Nucleus accumbens (tissue), 56 donors: ENCODE measurements at places on chromosomes 6 and 20.

DNA sequence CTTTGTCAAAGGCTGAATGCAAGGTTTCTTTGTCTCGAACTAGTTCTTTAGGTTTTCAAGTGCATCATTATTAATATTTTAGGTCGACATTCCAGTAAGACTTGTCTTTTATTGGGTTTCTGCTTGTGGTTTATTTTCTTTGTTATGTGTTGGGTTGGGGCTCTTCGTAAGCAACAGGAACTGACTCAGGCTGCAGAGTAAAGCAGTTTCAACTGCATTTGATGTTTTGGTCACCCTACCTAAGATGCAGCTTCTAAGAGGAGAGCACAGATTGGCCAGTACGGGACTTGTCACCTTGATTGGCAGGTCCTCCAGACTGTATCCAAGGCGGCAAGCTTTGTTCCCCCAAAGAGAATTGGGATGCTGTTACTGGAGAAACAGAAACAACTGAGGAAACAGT is 149.5 kb upstream of the SULF2 start:
- no peak for DNase-seq

DNA sequence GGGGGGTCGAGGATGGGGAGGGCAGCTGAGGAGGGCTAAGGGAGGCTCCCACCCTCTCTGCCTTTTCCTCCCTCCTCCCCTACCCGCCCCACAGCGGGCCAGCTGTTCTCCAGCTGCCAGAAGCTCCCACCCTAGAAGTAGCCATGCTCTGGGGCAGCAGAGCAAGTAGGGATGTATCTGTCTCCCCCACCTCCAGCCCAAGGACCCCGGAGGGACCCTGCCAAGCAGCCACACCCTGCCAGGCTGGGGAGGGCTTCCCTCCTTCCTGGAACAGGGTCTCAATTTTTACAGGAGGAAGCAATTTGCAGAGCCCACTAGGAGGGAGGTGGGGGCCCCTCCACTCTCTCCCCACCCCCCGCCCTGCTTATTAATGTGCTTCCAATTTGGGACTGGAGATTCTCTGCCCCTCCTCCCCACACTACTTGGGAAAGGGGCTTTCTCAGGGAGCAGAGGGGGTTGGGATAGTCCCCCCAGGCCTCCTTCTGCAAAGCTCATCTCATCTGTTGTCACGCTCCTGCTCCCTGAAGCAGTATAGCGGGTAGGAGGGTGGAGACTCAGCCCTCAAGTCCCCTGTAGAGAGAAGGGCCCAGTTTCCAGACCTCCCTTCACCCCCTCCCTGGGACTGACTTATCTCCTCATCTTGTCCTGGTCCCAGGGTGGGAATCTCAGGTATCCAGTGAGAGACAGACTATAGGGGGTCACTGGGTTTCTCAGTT is 4.5 kb downstream of the TEAD3 start:
- no peak for DNase-seq

GRCh38 chr6:154814063-154814462 is 80.8 kb downstream of the SCAF8 start:
- no peak for DNase-seq

DNA sequence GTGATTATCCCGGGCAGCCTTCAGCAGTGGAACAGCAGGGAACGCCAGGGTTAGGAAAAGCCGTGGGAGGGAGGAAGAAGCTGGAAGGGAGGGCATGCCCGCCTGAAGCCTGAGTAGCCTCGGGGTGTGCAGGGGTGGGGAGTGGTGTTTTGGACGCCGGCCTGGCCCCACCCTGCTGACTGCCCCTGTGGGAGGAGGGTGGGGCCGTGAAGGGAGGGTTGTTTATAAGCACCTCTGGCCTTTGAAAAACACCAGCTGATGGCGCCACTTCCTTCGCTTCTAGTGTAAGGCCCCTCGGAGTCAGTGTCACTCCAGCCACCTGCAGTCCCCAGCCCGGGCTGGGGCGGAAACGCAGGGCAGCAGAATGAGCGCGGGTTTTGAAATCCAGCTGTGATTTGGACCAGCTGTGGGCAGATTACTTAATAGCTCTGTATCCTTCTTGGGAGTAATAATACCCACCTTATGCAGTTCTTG is 52.8 kb upstream of the BMP6 start:
- DNase-seq: no peak

DNA sequence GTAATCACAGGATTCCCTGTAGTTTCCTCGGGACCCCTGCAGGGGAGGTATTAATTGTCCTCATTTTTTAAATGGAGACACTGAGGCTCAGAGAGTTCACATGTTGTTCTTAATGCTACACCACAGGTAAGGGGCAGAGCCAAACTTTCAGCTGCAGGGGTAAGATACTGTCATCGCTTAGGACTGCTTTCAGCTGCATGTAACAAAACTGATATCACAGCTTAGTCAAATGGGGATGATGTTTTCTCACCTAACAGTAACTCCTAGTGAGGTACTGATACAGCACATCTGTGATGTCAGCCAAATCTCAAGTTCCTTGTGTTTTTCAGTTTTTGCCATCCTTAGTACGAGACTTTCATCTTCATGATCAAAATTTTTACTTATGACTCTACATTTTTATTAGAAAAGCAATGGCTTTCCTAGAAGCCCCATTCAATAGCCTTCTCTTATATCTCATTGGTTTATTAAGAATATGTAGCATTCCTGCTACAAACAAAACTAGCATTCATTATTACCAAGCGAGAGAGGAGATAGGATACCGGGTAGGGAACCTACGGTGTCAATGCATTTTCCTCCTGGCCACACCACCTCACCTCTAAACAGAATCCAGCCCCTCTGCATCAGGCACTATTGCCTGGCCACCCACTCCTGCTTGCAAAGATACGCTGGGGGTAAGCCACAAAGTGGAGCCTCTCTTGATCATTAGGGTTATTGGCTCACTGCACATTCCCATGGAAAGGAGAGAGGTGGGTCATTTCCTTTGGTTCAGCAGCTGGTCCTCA is 557.5 kb downstream of the CD83 start:
- DNase-seq: no peak

DNA sequence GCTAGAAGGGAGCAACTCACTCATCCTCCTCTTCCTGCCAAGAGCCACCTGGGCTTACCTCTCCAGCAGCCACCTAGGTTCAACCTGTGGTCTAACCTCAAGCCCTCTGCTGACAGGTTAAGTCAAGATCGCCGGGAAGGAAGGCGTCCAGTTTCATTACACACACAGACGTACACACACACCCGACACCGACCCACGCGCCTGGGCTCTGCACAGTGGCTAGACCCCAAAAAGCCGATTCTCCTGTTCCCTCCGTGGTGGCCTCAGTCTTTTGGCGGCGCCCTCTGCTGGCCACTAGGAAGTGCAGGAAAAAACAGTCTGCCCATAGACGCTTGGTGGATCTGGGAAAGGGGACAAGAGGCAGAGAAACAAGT is 52.8 kb downstream of the MRPL14 start:
- DNase-seq: no peak

DNA sequence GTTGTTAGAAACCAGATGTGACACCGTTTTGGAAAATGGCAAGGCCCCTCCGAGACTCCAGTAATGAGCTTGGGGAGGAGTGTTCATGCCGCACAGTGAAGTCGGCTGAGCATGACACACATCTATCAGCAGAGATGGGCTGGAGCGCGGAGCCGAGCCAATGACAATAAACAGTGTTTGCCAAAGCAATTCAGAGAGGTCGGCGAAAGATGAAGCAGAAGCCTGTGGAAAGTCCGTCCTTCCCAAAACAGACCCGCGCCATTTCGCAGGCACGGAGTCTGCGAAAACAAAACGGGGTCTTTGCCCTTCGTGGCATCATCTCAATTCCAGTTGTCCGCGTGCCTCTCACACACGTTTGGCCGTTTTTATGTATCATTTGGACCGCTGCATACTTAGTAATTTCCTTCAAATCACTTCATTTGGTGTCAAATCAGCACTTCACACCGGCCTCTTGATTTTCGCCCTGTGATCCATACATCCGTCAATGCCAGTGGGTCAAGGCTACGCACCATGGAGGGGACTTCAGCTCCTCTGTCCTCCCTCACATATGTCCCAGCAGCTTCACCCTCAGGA is 71.3 kb downstream of the SULF2 start:
- DNase-seq: no peak

DNA sequence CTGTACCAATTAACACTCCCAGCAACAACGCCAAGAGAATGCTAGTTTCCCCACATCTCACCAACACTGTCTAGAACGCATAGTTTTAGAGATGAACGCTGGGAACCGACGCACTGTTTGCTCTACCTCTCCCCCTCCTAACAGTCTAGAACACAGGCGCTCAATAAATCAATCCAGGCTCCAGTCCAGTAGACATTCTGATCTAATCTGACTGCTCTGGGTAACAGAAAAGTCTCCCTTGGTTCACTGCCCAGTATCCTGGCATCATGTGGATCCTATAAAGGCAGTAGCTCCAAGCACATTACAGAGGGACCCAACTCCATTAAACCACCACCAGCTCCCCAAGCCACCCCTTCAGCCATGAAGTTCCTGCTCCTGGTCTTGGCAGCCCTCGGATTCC is at the start of gene DEFB132:
DEFB132 (plus strand) TSS at position 306 of the 400 bp plus-strand sequence; CDS start at position 361, 55 bp downstream.
- DNase-seq: no peak

DNA sequence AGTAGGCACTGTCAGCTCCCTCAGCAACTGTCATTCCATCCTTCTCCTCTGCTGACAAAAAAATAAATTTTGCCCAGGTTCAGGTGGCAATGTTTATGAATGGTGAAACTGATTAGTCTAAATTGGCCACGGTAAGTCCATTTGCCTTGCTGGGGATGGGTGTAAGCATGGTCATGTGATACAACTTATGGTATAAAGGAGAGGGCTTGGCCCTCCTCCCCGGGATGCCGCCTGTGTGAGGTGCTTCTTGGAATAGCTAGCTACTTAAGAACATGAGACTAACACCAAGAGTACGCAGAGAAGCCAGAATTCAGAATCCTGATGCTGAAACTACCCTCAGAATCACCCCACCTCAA is 94.4 kb upstream of the MAP7 start:
- DNase-seq: no peak

DNA sequence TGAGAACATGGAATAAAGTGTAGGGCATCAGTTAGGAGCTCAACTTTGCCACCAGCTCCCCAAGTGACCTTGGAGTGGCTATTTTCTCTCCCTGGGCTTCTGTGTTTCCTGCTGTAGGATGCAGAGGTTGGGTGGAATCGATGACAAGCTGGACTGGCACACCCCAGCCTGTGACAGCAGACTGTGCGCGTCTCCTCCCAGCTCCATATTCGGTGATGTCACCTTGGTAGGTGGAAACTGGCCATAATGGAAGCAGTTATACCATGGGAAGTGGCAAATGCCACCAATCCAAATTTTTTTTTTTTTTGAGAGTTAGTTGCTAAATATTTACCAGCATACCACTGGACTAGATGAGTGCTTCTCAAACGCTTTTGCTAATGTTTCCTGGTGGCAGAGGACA is 85.2 kb downstream of the BANF2 start:
- DNase-seq: no peak

DNA sequence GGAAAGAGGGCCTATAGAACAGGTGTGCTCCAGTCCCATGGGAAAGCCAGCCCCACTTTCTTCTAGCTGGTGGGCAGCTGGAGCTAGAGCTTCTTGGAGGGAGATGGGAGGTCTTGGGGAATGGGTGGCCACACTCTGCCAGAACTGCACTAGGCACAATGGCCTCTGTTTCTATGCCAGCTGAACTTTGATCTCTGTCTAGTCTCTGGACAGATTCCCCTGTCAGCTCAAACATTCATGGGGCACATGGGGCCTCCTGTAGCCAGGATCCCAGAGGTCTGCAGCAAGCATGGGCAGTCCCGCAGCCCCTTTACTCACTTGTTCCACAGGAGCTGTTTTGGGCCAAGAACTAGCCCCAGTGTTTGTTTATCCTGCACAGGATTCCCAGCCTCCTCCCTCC is 591.3 kb upstream of the HS3ST5 start:
- no peak for DNase-seq

DNA sequence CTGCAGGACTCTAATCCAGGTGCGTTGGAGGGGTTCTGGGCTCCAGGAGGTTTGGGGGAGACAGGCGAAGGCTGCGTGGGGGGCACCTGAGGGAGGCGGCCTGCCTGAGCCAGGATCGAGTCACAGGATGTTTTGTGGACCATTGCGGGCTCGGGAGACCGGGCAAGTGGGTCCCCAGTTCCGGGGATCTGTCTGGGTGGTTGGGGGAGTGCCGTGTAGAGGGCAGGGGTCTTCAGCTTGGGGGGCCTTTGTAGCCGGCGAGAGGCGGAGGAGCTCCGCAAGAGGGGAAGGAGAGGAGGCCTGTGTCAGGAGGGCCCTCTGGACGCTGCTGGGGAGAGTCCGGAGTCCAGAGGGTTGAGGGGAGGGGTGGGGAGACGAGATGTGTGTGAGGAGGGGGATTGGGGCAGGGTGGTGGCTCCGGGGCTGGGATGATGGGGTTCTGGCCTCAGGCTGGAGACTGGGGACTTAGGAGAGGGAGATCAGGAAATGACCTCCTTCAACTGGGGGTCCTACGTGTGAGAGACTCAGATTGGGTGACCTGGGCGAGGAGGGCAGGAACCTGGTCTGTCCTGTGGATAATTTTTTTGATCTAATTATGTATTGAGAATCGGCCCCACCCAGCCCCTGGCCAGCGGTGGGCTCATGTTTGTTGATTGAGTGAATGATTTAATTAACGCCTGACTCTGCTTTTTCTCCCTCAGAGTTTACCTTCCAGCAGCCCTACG is 505 bp downstream of the SNAI1 start:
- DNase-seq: no peak

DNA sequence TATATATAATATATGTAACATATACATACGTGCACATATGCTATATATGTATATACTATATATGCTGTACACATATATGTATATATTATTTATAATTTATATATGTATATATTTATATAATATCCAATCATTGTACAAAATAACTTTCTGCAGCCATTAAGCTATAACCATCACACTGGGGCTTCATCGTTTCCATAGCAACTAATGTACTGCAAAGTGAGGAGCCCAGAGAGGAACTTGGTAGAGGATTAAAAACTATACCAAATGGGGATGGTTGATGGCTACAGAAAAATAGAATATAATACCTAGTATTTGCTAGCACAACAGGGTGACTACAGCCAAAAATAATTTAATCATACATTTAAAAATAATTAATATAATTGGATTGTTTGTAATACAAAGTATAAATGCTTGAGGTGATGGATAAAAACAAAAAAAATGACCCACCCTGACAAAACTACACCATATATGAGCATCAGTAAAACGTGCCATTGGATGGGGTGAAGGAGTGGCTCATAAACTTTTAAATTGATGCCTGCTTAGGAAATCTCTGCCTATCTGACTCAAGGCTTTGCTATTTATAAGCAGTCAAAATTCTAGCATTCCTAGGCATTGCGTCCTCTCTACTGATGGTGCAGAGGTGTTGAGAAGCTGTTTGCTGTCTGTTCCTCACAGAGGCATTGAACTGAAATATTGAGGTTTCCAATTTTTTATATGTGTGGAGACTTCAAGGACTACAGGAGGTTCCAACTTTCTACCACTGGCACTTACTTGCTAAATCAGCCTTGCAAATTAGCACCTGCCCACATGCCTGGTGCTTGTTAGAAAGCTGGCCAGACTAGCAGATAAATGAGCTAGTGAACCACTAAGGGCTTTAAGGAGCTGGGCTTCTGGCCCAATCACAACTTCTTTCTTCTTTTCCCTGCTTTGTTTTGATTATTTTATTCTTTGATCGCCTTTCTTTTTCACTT is 190.1 kb downstream of the SCP2D1 start:
- DNase-seq: no peak
